ENCODE measurements at places on chromosomes 3 and 15. TPM values are rescaled to one million over a fixed set of nuclear protein-coding genes. Genes with fewer than 3 reads are reported as not detected.

PCOLCE2 gene
- total RNA-seq = 1.3 TPM

RAD54L2 gene
- 38.1 TPM for total RNA-seq

SELENOT gene
- 240 TPM for total RNA-seq

LINGO1 gene
- total RNA-seq = not detected

GOLGA6L6 gene
- not detected for total RNA-seq

TUSC7 gene
- total RNA-seq = not detected

LXN gene
- total RNA-seq = 99.8 TPM

All from thoracic aorta endothelial cell (primary cell).